Stimulated activated CD8-positive, alpha-beta memory T cell treated with anti-CD3 and anti-CD28 coated beads, Interleukin-4, amount 100 ng/mL, for 1 hour (primary cell): ENCODE measurements at places on chromosomes 4 and X.

- no peak for DNase-seq
These were observed 48.7 kb downstream of the STIM2 start for GRCh38 chr4:26909369-26909768.

DNA sequence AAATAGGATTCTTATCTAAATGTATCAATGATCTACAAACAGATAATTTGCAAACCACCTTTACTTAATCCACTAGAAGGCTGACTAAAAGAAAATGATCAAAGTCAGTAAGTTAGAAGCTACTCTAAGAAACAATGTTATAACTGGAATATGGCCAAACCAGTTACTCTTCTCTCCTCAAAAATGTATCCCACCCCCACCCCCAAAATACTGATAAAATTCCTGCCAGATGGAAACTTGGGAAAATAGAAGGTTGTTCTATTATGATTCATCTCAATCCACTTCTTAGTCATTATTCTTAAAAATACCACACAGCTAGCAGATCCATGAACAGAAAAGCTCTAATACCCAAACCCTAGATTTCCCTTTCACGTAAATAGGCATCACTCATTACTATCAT is 206.4 kb downstream of the KLHL13 start:
- no peak for DNase-seq

DNA sequence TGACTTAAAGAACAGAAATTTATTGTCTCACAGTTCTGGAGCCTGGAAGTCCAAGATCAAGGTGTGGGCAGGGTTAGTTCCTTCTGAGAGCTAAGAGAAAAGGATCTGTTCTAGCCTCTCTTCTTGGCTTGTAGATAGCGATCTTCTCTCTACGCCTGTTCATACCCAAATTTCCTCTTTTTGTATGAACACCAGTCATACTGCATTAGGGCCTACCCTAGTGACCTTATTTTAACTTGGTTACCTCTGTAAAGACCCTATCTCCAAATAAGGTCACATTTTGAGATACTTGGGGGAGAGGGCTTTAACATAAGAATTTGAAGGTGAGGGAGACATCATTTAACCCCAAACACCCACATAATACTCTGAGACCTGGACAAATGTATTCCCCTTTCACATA is 55.6 kb upstream of the SPP1 start:
- DNase-seq, result no peak

DNA sequence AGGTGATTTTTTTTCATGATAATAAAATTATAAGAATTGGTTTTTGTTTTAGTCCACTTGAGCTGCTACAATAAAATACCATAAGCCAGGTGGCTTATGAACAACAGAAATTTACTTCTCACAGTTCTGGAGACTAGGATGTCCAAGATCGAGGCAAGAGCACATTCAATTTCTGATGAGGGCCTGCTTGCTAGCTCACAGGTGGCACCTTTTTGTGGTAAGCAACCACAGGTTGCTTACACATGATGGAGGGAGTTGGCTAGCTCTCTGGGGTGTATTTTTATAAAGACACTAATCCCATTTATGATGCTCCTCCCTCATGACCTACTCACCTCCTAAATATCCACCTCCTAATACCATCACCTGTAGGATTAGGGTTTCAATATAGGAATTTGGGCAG is 1248.5 kb upstream of the TENM3 start:
- DNase-seq, result no peak

- DNase-seq, result no peak
These were observed 5.8 kb upstream of the UXT start for GRCh38 chrX:47664737-47665136.

- no peak for DNase-seq
These were observed 21.4 kb downstream of the MFAP3L start for GRCh38 chr4:170004651-170005295.

DNA sequence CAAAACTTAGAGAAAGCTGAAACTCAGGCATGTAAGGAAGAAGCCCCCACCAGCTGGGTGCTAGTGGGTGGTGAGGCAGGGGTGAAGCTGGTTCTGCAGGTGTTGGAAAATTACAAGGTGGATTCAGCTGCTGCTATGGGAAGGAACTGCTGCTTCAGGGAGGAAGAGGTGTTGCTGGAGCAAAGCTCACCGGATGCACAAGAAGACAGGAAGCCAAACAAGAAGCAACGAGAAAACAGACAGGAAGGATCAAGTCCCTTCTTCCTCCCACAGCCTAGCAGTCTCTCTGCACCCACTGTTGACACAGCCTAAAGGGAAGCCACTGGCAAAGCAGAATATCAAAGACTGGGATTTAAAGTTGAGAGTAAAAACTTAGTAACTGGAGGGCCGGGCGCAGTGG is 100.2 kb upstream of the JADE1 start:
- DNase-seq, result no peak

DNA sequence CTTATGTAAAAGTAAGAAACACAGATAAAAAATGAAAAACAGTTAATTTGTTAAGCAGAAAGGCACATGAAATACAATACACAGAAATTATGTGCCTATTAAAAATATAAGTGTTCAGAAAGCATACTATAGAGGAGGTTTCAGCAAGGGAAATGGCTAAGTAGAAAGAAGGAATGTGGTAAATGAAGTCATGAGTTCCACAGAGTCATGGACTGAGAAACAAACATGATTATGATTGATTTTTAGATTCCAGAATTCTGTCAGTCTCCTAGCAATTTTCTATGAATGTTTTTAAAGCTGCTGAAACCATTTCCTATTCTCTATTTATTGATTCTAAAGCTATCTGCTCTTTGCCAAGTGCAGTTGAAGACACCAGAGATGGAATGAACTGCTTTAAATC is 1398.4 kb downstream of the ARAP2 start:
- DNase-seq, result no peak

DNA sequence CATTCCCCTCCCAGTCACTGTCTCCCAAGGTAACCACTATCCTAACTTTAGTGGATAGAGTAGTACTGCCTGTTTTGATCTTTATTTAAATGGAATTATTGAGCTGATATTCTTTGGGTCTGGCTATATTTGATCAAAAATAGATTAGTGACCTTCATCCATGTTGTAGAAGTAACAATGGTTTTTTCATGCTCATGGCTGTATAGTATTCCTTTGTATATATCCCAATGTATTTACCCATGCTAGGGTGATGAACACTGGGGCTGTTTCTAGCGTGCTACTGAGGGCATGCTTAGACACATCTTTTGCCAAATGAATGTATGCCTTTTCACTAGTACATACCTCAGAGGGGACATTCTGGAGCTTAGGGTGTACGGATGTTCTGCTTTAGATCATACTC is 10.1 kb upstream of the MAGEA8 start:
- no peak for DNase-seq

DNA sequence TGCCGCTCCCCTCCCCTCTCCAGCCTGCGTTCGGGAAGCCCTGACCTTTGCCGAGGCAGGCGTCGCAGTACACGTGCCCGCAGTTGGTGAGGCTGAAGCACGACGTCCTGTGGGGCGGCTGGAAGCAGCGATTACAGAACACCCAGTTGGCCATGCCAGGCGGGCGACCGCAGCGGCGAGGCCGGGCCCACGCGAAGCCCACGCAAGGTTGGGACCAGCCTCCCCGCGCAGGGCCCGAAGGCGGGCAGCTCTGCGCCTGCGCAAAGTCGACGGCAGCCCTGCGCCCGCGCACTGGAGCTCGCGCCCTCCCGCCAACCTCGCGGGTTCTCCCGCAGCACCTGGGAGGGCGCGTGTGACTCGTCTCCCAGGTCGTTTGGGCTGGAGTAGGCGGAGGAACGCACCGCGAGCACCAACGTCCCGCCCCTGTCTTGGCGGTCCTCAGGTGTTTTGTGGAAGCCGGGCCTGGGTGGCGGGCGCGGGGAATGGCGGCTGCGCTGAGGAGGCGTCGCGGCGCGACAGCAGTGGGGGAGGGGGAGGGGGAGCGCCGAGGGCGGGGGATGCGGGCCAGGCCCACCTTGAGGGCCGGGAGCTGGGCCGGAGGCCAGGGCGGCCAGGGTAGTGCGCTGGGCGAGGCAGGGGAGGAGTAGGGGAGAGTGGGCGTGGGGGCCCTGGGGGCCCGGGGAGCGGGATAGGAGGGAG is at the start of gene RNF212:
Gene RNF212 (minus strand): TSS at position 254 of the 699 bp plus-strand sequence. CDS start 100 bp downstream, at position 154.
- no peak for DNase-seq

DNA sequence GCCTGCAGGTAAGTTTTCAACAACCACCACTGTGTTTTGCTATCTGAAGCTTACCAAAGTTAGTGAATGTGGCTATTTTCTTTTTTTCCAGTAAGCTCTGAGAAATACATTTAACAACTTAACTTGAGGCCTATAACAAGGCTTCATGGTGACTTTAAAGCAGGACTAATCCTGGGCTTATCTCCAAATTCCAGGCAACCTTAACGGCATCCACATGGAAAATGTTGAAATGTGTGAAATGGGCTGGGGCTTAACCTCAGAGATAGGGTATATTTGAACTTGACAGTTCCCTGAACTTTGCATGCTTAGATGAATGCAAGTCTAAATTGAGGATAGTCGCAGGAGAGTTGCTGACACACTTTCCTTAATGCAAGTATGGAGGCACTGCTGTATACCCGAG is 539.2 kb downstream of the GALNTL6 start:
- DNase-seq, result no peak

GRCh38 chr4:18127030-18127429 is 105.5 kb upstream of the LCORL start:
- no peak for DNase-seq

- peak; percentile 5 for DNase-seq
These were observed 2.5 kb upstream of the RS1 start for GRCh38 chrX:18674417-18674787.
